ENCODE measurements at places on chromosomes 11 and 22. TPM values are rescaled to one million over a fixed set of nuclear protein-coding genes. Genes with fewer than 3 reads are reported as not detected.

- H3K4me1 ChIP-seq: no peaks in the 10 kb centered on the region
- no peaks in the 10 kb centered on the region for H3K27me3 ChIP-seq
- no peak overlapping the region for H3K27ac ChIP-seq
- DNase-seq: no peak
These were observed 145.2 kb upstream of the SYT13 start for GRCh38 chr11:45431046-45432018.

- peak overlapping the region; percentile 68 for H3K27ac ChIP-seq
- peaks cover 38% of the 10 kb centered on the region for H3K4me1 ChIP-seq
- no peaks in the 10 kb centered on the region for H3K36me3 ChIP-seq
These were observed 468 bp downstream of the ZDHHC8 start for GRCh38 chr22:20131859-20132685.

CKAP5 gene
- total RNA-seq: 114 TPM

SULT4A1 gene
- total RNA-seq: not detected

Measured in CD8-positive, alpha-beta memory T cell (primary cell).